ENCODE measurements at places on chromosomes 3 and 15. TPM values are rescaled to one million over a fixed set of nuclear protein-coding genes. Genes with fewer than 3 reads are reported as not detected.

The C2CD4A gene
- 0.72 TPM for total RNA-seq

The NME9 gene
- total RNA-seq = 0.48 TPM

The OR5K2 gene
- 1.4 TPM for total RNA-seq

The IQCH gene
- total RNA-seq = 2.2 TPM

The DNAH12 gene
- 0.48 TPM for total RNA-seq

The GOLGA6L7 gene
- not detected for total RNA-seq

The NT5DC2 gene
- total RNA-seq = 104 TPM

The ZNF502 gene
- 14.0 TPM for total RNA-seq

The IVD gene
- 37.6 TPM for total RNA-seq

The NCK1 gene
- total RNA-seq = 89.6 TPM

The GOLGA8K gene
- total RNA-seq = 1.2 TPM

DNA sequence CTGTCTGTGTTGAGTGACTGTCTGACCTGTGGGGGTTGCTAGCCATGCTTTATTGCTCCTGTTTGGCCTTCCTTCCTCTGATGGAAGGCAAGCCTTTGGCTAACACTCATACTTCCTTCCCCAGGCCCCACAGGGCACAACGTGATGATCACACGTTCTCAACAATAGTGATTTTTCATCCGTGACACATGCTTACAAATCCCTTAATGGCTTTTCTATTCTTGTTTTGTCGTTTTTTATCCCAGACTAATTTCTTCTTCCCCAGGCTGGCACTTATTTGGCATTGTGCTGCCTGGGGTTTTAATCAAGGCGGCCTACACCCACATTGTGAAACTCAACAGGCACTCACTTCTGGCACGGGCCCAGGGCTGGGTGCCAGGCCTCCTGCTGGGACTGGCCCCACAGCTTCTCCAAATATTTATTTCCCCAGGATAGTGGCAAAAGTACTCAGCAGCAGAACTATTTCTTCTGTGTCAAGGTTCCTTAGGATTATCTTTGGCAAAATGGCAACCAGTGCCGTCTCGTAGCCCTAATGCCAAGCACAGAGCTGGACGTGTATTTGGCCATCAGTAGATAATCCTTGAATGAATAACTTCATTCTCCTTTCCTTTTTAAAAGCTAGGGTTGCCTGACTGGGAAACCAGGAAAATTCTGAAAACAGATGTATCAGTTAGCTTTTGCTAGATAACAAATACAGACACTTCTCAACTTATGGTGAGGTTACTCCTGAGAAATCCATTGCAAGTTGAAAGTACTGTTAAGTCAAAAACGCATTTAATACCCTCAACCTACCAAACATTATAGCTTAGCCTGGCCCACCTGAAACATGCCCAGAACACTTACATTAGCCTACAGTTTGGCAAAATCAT, 30.6 kb downstream of the CMTM7 start:
- DNase-seq = peak; percentile 60

DNA sequence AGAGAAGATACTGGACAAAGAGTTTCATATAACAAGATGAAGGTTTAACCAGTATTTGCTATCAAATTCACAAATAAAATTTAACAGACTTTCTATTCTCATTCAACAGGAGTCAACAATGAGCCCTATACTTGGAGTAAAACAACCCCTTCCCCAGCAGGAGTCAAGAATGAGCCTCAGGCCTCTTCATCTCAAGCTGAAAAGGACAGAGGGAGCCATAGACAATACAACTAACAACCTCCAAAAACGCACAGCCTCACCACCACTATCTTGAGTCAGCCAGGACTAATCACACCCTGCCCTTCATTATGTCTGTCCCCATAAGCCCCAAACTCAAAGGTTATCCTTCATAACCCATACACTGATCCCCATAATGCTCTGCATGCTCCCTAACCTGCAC, 36.4 kb downstream of the ETFA start:
- DNase-seq = no peak

DNA sequence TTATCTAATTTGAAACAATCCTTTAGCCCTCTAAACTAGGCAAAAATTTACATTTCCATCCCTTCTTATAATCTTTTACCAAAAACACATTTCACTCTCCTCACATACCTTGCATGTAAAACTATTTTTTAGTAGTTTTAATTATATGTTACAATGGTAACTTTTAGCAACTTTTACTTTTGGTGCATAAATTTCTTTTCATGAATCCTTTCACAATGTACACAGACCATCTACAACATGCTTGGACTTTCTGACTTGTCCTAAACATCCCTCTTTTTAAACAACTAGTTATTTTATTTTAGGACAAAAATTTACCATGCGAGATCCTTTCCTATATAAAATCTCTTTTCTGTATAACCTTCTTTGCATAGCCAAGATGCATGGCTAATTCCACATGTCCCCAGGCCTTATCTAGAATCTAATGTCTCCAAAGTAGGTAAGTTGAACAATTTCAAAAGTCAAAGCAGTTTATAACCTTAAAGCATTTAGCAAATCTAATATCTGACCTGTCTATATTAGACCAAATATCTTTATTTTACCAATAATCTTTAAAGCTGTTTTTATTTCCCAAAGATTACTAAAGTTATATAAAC, 14.4 kb upstream of the ALDH1L1 start:
- no peak for DNase-seq

DNA sequence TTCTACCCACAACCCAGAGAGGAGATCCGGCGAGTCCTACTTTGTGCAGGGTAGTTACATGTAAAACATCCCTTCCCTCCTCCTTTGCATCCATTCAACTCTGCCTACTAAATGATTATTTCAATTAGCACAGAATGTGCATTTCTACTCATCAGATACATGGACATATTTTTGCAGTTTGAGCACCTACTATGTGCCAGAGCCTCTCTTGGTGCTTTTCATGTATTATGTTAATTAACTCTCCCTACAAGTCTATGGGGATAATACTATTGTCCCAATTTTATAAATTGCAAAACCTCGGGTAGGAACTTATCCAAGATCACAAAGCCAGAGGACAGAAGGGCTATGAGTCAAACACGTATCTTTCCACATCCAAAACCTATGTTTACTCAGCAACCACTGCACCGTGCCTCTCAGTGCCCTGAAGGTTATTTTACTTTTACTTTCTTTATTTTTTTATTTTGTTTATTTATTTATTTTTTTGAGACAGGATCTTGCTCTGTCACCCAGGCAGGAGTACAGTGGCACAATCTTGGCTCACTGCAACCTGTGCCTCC, 432.8 kb downstream of the MAGI1 start:
- DNase-seq = no peak

- DNase-seq = no peak
Measured at GRCh38 chr3:82031596-82031995, 270.2 kb upstream of the GBE1 start.

GRCh38 chr15:56038015-56038414, 44.6 kb upstream of the NEDD4 start:
- no peak for DNase-seq

- no peak for DNase-seq
Measured at GRCh38 chr3:95926904-95927501, 887.4 kb upstream of the EPHA6 start.

DNA sequence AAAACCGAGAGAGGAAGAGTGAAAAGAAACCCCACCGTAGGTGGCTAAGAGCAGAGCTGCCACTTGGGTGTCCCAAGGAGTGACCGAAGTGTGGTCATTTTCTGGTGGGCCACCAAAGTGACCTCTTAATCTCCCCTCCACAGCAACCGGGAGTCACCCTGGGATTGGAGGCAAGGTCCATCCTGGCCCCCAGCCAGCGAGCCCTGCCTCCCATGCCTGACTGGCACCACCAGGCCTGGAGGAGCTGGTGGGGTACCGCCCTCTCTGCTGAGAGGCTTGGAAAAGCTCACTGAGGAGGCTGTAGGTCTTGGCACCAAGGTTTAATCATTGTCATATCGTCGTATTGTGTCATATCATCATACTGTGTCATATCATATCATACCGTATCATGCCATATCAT, 74.0 kb upstream of the TRPM1 start:
- DNase-seq = no peak

DNA sequence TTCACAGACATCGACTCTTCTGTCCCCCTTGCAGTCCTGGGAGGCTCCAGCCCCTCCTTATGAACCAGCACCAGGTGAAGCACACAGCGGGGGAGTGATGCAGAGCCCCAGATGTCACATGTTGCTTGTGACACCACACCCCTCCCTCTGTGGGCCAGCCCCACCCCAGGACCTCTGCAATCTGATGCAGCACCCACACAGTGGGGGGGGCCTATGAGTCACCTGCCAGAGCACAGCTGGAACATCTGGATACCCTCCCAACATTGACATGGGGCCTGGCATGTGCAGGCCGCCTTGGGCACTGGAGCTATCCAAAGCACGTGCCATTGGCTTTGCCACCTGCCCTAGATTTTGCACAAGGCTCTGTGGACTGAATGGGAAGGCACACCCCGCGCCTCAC, 70.5 kb downstream of the FEM1B start:
- no peak for DNase-seq

DNA sequence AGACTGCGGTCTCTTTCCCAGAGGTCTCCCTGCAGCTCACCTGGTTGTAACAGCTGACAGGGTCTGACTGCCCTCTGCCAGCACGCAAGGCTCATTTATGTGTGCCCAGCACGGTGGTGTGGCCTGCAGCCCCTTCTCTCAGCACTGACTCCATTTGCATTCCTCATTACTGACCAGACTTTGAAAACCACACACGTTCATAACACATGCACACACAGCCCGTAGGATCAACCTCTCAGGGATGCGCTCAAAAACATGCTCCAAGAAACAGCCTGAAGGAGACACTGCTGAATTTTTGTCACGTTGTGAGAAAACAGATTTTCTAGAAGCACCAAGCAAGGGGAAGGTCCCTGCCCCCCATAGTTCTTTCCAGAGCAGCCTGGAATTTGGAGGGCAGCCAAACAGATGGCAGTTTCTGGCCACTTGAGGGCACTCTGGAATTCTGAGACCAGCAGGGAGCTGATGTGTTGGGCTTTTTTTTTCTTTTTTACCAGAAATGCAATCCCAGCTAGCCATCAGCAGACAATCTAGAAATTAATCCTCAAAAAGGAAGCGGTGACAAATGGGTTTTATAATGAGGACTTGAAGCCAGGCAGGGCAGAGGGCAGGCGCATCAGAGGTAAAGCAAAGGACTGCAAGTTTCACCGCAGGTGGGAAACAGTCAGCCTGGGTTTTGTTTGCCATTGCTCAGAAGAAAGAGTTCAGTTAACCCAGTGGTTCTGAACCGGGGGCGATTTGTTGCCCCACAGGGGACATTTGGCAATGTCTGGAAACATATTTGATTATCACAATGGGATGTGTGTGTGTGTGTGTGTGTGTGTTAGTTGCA, 170.5 kb upstream of the PROK2 start:
- peak; percentile 92 for DNase-seq

GRCh38 chr3:20141316-20141715, 44.7 kb downstream of the SGO1 start:
- DNase-seq = peak; percentile 30

GRCh38 chr3:65636326-65636725, 402.4 kb downstream of the MAGI1 start:
- no peak for DNase-seq

GRCh38 chr3:152317956-152318355, 49.2 kb downstream of the MBNL1 start:
- DNase-seq = no peak

Data from umbilical cord (tissue), 2 donors.